Brain pericyte (primary cell): ENCODE measurements at places on chromosomes 11 and 22.

DNA sequence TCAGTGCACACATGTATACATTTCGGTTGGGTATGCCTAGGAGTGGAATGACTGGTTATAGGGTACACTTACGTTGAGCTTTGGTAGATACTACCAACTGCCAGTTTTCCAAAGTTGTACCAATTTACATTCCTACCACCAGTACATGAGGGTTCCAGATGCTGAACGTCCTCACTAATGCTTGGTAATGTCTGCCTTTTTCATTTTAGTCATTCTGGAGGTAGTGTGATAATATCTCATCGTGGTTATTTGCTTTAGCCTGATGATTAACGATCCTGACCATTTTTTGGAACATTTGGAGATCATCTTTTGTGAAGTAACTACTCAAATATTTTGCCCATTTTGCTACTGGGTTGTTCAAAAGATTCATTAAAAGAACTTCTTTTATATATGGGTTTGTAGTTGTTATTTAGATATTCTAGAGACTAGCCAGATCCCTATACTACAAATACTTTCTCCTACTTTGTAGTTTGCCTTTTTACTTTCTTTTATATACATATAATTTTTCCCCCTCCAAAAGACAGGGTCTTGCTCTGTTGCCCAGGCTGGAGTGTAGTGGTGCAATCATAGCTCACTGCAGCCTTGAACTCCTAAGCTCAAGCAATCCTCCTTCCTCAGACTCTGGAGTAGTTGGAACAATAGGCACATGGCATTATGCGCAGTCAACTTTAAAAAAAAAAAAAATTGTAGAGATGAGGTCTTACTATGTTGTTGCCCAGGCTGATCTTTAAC lies 62.1 kb downstream of the RBFOX2 start:
- no peak for DNase-seq

- DNase-seq, result no peak
These were observed 4.4 kb downstream of the HPS4 start for GRCh38 chr22:26479043-26479791.

DNA sequence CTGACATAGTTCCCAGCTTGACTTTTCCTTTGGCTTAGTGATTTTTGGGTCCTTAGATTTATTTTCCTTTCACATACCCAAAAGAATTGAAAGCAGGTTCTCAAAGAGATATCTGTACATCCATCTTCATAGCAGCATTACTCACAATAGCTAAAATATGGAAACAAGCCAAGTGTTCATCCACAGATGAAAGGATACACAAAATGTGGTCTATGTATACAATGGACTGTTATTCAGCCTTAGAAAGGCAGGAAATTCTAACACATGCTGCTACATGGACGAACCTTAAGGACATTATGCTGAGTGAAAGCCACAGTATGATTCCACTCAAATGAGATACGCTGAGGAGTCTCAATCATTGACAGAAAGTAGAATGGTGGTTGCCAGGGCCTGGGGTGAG lies 171.8 kb downstream of the IGLL1 start:
- no peak for DNase-seq

- DNase-seq, result no peak
These were observed 22.2 kb downstream of the SBF1 start for GRCh38 chr22:50452649-50453048.

DNA sequence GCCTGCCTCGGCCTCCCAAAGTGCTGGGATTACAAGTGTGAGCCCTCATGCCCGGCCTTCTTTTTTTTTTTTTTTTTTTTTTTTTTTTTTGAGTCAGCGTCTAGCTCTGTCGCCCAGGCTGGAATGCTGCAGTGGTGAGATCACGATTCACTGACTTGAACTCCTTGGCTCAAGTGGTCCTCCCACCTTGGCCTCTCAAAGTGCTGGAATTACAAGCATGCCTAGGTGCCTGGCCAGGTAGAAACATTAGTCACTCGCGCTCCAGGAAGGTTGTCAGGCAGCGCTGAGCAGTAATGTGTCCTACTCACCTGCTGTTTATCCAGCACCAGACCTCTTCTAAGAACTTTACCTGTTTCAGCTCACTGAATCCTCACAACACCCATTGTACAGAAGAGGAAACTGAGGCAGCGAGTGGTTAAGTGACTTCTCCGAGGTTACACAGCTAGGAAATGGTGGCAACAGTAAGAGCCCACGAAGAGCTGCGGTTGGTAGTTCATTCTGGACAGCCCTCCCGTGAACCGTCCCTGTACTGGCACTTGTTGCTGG lies 496 bp upstream of the CST6 start:
- DNase-seq, result no peak

- no peak for DNase-seq
These were observed 454.6 kb downstream of the SOX6 start for GRCh38 chr11:15901790-15902189.

DNA sequence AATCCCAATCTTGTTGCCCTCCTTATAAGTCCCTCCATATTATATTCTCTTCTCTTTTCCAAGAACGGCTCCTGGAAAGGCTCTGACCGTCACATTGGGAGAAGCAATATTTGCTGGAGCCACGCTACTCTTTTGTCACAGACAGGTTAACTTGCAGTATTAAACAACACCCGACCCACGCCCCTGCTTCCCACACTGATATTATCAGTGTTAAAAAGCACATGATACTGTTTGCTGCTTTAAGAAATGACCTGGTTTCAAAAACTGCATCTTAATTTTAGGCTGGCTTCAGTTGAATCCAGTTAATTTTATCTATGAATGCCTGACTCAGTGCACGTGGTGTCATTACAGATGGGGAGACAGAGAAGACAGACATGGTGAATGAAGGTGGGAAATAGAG lies 3.1 kb downstream of the FLI1 start:
- DNase-seq, result no peak

DNA sequence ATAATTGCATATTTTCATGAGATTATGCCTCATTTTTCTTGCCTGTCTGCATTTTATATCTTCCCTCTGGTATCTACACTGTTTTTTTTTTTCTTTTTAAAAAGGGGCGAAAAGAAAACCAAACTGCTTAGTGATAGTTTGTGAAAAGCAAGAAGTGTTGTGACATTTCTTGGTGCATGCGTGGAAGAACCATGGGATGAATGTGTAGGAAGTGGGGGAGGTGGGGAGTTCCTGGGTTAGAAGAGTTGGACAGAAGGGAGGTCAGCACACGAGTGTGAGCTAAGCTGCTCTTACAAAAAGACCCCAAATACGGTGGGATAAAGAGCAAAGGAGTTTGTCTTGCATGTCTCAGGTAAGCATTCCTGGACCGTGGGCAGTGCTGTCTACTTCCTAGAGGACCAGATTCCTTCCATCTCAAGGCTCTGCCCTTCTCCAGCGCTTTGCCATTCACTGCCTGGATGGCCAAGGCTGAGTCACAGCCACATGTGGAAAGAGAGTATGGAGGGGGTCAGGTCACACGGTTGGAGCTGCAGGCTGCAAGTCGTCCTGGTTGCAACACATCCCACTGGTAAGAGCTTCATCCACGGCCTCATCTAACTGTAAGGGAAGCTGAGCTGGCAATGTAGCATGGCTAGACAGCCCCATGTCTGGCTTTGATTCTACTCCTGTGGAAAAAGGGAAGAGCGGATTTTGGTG lies 300.6 kb downstream of the DDX10 start:
- DNase-seq, result no peak
